ENCODE measurements at places on chromosomes 13 and 19.

GRCh38 chr13:102693776-102694175 lies 1.1 kb downstream of the METTL21C start:
- DNase-seq = no peak

- DNase-seq = no peak
These were observed 1075.8 kb downstream of the PCDH9 start for GRCh38 chr13:66154354-66154753.

GRCh38 chr19:11361037-11361770 lies 6.0 kb downstream of the PLPPR2 start:
- DNase-seq = peak; percentile 80

- no peak for DNase-seq
These were observed 47.5 kb downstream of the NFIC start for GRCh38 chr19:3413796-3414327.

GRCh38 chr19:46731007-46731501 lies 14.1 kb upstream of the PRKD2 start:
- DNase-seq = no peak

- no peak for DNase-seq
These were observed 49.8 kb upstream of the ESD start for GRCh38 chr13:46846726-46847125.

GRCh38 chr13:64993514-64994164 lies 2236.5 kb downstream of the PCDH9 start:
- DNase-seq = no peak

DNA sequence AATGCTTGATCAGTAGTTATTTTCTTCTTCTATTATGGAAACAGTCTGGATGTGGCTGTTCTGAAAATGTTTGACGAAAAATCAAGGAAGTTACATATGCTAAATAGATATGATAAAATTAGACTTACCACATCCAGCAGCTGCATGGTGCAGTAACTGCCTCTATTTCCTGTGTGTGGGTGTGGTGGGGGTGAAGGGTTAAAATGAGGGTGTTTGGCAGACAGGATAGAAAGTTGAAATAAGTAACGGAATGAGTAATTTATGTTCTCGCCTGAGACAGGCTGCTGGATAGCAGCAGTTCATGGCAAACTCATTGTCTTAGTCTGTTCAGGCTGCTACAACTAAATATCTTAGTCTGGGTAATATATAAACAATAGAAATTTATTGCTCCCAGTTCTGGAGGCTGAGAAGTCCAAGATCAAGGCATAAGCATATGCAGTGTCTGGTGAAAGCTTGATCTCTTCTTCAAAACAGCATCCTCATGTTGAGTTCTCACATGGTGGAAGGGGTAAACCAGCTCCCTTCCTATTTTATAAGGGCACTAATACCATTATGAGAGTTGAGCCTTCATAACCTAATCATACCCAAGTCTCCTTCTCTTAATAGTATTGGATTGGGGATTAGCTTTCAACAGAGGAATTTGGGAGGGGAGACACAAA lies 1248.9 kb downstream of the SLITRK5 start:
- no peak for DNase-seq

DNA sequence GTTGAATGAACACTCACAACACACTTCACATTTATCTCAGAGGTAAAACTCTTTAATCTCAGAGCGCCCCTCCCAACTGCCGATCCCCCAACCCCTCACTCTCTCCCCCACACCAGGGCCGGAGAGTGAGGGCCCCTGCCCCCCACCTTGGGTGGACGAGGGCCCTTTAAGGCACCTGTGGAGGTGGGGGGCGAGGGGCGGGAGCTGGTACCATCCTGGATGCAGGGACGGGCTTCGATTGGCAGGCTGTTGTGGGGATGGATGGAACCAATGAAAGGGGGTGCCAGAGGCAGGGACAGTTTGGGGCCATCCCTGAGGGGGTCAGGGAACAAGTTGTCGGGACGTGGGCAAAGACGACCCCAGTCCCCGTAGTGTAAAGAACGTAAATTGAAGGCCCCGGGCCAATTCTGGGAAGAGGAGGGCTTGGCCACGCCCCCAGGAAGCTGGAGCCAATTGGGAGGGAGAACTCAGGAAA lies 1.7 kb upstream of the PNKP start:
- DNase-seq = no peak

GRCh38 chr13:37198629-37199028 lies 93.2 kb upstream of the CSNK1A1L start:
- DNase-seq = no peak

GRCh38 chr13:77928909-77929308 lies 10.3 kb upstream of the EDNRB start:
- no peak for DNase-seq

GRCh38 chr13:72622546-72622945 lies 104.9 kb downstream of the MZT1 start:
- DNase-seq = no peak

GRCh38 chr13:28735481-28736029 lies 16.8 kb upstream of the SLC46A3 start:
- DNase-seq = no peak

- DNase-seq = no peak
These were observed 536.7 kb upstream of the ARGLU1 start for GRCh38 chr13:107104631-107105030.

- no peak for DNase-seq
These were observed 27.6 kb upstream of the RANBP3 start for GRCh38 chr19:6005321-6006069.

DNA sequence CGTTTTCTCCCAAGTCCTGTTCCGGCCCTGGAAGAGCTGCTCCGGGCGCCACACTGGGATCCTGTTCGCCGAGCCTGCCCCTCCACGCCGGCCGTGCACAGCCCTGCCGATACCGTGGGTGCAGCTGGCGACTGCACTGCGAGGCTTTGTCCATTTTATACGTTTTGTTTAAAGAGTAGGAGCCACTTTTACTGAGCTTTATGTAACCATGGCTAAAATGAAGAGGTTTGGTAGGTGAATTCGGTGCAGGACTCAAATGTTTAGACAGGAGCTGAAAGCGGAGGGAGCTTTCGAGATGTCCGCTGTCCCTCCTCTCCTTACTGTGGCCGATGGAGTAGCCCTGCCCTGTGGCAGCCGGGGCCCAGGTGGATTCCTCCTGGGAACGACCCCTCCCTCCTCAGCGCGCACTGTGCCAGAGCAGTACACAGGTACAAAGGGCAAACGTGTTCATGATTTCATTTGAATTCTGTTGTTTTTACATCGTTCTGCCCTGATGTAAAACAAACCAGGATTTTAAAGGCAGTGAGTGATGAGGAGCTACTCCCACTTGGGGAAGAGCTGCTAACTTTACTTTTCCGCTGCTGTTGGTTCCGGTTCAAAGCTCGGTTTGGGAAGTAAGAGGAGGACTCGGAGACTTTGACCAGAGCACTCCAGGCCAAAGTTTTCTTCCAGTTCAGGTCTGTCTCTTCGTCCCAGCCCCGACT lies 1.7 kb downstream of the COL4A2 start:
- no peak for DNase-seq

Data from HAP-1 (cell line).